GM23248 (cell line): ENCODE measurements at places on chromosomes 7 and 10.

DNA sequence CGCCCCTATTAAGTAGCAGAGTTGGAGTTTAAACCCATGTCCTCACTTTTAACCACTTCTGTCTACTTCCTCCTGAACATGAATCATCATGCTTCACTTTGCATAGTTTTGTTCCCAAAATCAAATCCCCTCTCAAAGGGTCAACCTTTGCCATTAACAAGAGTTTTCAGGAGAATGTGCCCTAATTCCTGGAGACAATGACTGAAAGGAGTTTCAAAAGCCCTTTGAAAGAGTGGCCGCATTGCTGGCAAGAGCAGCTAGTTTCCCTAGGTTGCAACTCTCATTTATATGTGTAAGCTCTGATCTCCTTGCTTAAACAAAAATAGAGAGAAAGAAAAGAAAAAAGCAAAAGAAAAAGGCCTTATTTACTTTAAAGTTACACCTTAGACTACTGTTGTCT is 9.2 kb downstream of the LGI1 start:
- no peak for DNase-seq

GRCh38 chr10:133261726-133262325 is 14.8 kb downstream of the ADAM8 start:
- peak; percentile 80 for DNase-seq

DNA sequence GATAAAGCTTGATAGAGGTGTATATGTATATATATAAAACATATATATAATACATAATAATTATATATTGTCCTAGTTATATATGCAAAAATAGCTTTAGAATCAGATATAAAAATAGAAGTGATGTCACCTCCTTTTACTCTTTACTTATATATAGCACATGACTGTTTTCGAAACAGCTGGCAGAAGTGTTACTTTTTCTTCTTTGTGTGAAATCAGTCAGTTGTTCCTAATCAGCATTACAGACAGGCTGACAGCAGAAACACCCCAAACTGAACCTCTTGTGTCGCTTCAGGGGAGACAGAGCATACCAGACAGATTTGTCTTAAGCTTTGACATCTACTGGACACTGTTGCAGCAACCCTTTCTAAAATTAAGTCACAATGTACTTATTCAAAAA is 684.9 kb upstream of the CELF2 start:
- no peak for DNase-seq

- DNase-seq, result no peak
Measured at GRCh38 chr10:32143302-32143847, 87.2 kb upstream of the KIF5B start.

DNA sequence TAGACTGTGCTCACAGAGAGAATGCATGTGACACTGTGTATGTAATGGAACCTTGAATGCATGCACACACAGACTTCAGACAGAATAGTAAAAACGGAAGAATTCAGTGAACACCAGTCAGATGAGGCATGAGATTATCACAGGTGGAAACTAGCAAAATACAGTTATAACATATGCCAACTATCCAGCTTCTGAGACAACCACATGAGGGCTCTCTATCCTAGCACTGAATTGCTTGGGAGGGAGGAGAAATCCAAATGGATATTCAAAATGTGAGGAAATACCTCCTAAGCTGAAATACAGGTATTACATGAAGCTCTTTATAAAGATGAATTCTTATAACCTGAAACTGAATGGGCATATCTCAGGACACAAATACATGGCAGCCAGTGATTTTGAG is 30.6 kb downstream of the GARS1 start:
- no peak for DNase-seq

DNA sequence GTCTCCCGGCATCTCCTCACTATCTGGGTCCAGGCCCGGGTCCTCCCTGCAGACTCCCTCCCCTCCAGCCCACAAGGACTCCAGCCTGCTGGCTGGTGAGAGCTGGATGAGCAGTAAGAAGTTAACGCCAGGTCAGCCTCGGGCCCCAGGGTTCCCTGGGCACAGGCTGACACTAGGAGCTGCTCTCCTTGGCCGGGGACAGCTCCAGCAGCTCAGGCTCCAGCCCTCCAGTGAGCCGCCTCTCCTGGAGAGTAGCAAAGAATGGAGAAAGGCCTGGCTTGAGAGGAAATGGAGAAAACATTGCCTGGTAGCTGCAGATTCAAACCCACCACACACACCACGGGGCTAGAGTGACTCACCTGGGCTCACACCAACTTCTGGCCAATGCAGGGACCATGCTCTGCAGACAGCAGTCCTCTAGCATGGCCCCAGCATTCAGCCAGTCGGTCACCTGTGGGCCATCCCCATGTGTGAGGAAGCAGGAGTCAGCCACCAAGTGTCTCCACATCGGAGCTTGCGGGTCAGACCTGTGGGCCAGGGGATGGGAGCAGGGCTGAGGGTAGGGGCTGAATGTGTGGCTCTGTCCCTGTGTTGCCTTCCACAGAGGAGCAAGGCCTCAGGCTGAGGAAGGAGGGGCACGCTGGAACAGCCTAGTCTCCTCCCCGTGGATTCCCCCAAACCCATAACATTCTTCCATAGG is 6.5 kb downstream of the SAP25 start:
- DNase-seq, result peak; percentile 34

GRCh38 chr10:49564461-49565009 is 25.6 kb upstream of the ERCC6 start:
- DNase-seq, result peak; percentile 71

DNA sequence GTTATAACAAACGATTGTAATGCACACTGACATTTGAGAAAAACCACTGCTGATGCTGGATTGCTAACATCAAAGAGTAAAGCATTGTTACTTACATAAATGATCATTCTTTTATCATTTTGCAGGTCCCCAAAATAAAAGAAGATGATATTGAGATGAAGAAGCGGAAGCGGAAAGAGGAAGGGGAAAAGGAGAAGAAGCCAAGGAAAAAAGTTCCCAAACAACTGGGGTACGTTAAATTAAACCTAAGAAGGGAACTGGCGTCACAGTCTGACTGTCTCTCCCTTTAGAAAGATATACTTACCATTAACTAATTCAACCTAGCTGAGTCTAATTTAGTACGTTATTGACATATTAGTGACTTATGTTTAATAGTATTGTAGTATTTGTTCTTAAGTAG is 28.1 kb downstream of the UBN2 start:
- DNase-seq, result no peak

GRCh38 chr10:12643279-12643678 is 293.9 kb downstream of the CAMK1D start:
- no peak for DNase-seq

DNA sequence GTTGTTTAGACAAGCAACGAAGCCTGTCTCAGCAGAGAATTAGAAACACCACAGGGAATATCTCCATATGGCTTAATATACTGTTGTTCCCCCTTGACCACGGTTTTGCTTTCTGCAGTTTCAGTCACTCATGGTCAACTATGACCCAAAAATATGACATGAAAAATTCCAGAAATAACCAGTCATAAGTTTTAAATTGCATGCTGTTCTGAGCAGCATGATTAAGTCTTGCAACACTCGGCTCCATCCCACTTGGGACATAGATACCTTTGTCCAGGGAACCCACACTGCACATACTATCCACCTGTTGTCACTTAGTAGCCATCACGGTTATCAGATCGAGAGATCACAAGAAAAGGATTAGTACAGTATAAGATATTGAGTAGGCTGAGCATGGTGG is 60.7 kb upstream of the FOXK1 start:
- peak; percentile 27 for DNase-seq

DNA sequence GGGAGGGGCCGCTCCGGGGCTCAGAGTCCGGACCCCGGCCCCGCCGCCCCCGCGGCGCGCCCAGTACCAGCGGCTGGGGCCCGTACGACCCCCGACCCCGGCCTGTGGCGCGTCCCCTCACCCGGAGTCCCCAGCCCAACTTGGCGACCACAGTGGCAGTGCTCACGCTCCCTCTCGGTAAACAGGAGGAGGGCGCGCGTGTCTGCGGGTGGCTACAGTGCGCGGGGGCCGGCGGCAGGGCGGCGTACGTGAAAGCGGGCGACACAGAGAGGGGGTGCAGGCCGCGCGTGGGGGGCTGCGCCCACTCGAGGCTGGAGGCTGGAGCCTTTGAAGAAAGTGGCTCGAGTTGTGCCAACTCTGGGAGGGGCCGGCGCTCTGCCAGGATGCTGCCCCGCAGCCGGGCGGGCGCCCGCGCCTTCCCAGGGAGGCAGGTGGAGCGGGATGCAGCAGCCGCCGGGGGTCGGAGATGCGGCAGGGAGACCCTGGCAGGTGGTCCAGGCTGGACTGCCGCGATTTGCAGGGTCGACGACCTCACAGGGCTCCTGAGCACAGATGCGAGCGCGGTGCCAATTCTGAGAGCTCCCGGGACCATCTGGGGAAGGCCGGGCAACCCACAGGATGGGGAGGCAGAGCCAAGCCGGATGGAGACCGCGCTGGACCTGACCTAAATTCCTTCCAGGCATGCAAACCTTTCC is 655 bp downstream of the PTPRE start:
- DNase-seq, result peak; percentile 76

GRCh38 chr7:92615861-92616260 is 25.7 kb upstream of the FAM133B start:
- DNase-seq, result no peak

DNA sequence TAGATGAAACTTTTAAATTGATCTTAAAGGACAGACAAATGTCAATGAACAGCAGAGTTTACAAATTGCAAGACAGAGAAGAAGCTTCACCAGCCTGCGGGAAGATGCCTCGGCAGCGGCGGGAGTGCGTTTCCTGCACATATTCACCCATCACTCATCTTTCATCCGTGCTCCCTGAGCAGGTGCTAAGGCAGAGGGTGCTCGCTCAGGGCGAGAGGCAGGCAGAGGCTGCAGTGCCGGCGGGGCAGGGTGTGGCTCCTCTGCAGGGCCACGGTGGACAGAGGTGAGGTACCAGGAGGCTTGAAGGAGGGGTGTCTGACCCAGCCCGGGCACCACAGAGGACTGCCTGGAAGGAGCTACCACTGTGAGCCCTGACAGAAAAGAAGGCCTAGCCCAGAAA is 155.2 kb upstream of the PPP2R2D start:
- no peak for DNase-seq

DNA sequence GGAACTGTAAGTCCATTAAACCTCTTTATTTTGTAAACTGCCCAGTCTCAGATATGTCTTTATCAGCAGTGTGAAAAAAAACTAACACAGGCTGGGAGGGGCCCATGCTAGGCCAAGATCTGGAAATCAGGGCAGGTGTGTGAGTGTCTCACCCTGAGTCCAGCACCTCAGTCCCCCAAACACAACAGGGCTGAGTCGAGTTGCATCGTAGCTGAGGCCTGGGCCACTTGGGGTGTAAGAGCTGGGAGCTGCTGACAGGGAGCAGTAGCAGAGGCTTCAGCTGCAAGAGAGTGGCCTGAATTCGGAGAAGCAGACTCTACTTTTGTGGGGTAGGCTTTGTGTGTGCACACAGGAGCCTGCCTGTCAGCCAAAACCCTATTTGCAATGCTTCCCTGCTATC is 553.1 kb downstream of the PTPRN2 start:
- no peak for DNase-seq

GRCh38 chr10:93436591-93437085 is 45.5 kb downstream of the MYOF start:
- peak; percentile 97 for DNase-seq

GRCh38 chr10:100024748-100025147 is 15.0 kb upstream of the DNMBP start:
- DNase-seq, result no peak

- no peak for DNase-seq
Measured at GRCh38 chr7:151866761-151867655, 9.9 kb downstream of the PRKAG2 start.

DNA sequence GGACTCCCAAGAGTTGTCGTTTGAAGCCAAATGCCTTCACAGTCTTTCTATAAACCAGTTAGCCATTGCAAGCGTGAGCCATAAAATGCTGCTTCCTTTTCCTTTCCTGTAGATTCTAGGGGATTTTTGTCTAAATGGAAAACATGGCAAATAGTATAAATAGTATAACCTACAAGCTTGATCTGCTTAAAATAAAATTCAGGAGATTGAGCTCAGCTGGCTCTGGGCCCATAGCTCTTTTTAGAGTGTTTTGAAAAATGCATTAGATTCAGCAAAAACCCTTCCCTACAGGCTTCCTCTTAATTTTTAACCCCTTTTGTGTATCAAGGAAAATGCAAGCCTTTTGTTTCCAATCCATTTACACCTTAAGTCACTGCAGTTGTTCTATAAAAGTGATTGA is 190.1 kb upstream of the GDF10 start:
- DNase-seq, result no peak

DNA sequence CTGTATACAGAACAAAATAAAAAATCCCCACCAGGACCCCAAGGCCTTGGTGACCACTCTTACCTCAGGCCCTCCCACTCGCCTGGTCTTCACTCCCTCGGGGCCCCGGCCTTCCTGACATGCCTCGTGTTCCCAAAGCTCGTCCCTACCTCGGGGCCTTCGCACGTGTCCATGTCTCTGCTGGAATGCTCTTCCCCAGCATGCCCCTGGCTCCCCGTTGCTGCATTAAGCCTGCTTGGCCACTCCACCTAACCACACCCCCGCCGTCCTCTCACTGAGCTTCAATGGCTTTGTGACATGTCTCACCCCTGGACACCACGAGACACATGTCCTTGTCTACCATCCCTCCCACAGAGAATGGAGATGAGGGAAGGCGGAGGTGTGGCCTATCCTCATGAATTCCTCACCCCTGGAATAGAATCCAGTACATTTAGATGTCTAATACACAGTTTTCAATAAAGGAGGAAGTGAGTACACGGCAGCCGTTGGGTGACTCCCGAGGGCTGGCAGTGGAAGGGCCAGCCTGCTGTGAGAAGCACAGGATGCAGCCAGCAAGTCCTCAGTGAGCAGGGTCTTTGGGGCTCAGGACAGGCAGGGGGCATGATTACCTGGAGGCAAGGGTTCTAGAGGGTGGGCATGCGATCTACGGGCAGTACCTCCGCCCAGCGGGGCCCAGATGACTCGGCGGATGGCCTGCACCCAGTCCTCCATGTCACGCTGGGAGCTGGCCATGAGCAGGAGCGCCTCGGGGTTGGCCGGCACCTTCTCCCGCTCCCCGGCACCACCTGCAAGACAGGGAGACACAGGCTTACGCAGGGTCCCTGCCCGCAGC is 125.7 kb downstream of the ARHGAP22 start:
- DNase-seq, result no peak

- no peak for DNase-seq
Measured at GRCh38 chr10:60652628-60653027, 125.7 kb upstream of the CDK1 start.

DNA sequence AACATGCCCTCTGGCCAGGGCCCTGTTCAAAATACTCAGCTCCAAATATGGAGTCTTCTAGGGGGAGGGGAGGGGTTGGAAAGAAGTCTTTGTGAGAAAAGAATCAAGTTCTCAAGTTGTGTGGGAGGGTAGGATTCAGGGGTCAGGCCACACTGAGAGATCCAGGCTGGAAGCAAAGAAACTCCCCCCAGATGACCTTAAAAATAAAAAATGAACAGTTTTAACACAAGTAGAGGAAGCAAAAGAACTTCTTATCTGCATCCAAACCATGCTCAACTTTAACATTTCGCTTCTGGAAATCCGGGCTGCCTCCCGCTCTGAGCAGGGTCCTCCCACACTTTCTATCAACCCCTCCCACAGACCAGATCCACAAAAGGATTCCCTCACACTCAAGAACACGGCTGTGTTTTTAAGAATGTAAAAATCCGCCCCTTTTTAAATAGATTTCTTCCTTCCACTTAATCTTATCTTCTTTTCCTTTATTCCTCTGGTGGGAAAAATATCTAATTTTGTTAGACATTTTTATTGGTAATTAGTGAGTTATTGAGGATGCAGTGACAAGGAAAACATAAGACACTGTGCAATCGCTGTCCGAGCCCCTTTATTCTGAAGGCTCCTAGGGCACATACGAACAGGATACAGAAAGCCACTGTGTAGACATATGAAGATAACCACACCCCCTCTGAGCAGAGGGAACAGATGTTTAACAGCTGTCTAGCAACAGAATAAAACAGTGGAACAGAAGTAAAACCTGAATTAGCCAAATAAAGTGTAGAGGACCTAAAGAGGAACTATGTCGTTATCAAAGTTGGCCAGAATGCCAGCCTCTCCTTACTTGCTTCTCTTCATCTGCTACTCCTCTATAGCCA is 43.8 kb downstream of the CYTH3 start:
- DNase-seq, result peak; percentile 70
